ENCODE measurements at places on chromosomes 1 and 21. TPM values are rescaled to one million over a fixed set of nuclear protein-coding genes. Genes with fewer than 3 reads are reported as not detected.

DNA sequence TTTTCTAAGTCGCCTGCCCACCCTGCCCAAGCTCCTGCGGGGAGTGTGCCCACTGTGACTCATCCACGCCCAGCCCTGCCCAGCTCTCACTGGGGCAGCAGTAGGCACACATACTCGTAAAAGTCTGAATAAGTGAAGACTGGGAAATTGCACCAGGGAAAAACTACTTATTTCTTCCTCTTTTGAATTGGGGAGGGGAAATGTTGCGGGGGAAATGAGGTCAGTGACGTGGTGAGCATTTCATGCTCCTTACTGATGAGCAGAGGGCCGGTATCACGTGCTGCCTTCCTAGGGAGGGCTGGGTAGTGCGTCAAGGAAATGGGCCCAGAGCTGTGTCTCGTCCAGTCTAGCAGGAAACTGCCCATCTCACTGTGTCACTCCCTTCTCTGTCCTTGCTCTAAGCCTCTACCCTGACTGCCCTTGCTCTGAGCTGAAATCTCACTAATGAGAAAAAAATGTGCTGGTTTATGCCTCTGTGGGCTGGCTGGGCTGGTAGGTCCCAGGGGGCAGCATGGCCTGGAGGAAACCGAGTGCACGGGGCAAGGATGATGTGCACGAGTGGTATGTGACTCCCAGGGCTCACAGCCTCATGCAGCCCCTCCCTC, 13.5 kb upstream of the TNFRSF1B start:
- no peak for DNase-seq

DNA sequence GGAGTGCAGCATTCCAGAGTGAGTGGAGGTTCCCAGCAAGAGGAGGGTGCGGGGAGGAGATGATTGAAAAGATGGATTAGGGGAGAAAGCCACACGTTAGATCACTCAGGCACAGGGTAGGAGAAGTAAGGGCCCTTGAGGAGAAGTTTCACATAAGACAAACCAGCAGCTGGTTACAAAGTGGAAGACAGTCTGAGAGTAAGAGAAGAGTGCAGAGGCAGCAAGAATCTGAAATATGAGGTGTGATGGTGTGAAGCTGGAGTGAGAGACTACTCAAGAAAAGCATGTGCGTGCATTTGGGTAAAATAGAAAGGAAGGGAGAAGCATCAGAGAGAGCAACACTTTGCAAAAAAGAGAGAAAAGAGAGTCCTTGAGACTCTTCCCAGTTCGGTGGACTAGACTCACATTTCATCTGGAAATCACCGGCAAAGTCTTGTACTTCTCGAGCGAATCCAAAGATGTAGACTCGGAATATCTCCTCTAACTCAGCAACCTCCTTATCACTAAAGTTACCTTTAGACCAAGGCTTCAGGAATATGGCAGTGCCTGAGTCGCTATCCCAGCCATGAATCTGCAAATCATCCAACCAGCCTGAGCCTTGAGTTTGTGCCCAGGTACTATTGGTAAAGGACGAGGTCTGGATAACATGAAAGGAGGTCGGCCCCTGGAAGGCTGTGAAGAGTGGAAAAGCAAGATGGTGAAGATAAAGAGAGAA, 783 bp downstream of the CD1B start:
- DNase-seq, result no peak

Gene CELA2B
- not detected for total RNA-seq

Gene C1QTNF12
- 0.84 TPM for total RNA-seq

- no peak for DNase-seq
Observed at GRCh38 chr1:163701783-163702374, 380.1 kb downstream of the NUF2 start.

Gene HSD3B1
- total RNA-seq, result not detected
